ENCODE measurements at places on chromosomes 2 and 18.

DNA sequence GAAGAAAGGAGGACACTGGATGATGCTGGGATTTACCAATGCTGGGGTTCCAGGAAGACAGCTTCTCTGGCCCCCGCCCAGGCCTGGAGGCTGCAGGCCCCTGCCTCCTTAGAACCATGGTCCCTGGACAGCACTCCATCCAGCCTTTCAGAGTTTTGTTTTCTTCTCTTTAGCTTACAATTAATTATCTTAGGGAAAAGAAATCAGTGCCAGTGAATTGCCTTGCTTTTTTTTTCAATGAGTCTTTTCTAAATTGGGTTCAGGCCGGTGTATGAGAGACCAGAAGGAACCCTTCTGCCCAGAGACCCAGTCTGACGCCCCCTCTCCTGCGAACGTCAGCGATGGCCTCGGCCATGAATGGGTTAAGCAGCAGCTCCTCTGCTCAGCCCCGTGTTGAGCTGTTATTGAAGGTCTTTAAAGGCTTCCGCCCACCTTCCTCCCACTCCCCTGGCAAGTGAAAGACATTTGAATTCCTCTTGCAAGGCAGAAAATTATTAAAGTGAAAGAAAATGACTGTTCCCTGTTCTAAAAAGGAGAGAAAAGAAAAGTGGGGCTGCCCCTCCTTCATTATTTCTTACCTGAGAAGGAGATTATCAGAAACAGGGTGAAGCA, 65.7 kb upstream of the CHMP1B start:
- DNase-seq, result no peak

- no peak for DNase-seq
Observed at GRCh38 chr2:240429872-240430491, 5.5 kb upstream of the GPC1 start.

- DNase-seq, result no peak
Observed at GRCh38 chr2:72999729-73000725, 71.5 kb downstream of the SFXN5 start.

- no peak for DNase-seq
Observed at GRCh38 chr18:36578871-36579710, 249.7 kb downstream of the TPGS2 start.

GRCh38 chr2:217054791-217055190, 194.9 kb upstream of the TNP1 start:
- DNase-seq, result no peak

DNA sequence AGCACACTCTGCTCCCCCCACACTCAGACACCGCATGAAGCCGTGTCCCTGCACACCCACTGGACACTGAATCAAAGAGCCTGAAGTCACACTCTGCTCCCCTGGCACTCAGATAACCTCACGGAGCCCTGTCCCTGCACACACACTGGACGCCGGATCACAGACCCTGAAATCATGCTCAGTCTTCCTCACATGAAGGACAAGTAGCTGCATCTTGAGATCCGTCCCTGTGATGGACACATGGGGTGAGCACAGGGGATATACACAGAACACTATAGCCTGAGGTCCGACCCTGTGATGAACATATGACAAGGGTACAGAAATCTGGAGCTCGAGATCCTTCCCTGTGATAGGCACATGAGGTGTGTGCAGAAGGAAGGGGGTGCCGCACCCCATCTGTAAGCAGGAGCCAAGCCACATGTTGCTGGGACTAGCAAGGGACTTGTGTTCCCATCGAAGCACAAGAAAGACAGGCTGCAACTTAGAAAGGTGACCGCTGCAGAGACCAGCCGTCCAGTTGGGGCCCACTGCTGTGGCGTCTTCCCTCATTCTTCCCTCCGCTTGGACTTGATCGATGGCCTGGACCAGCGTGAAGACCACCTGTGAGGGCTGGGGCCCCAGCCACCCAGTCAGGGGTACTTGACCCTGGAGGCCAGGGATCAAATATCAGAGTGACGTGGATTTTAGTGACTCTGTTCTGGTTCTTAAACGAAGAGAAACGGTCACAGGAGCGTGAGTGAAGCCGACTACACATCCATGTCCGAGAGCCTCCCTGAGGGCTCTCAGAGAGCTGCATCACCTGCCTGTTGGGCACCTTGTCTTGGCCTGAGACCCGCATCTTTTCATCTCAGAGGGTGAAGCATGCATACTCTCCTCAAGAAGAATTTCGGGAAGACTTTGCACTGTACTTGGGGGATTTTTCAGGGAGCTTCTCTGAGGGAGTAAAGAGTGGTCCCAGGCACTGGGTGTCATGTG, 391.7 kb upstream of the SALL3 start:
- DNase-seq, result no peak

- no peak for DNase-seq
Observed at GRCh38 chr2:67130531-67131256, 266.4 kb upstream of the ETAA1 start.

- no peak for DNase-seq
Observed at GRCh38 chr2:227035711-227036367, 128.2 kb downstream of the COL4A4 start.

GRCh38 chr2:173545364-173545763, 190.7 kb downstream of the CDCA7 start:
- DNase-seq, result no peak

DNA sequence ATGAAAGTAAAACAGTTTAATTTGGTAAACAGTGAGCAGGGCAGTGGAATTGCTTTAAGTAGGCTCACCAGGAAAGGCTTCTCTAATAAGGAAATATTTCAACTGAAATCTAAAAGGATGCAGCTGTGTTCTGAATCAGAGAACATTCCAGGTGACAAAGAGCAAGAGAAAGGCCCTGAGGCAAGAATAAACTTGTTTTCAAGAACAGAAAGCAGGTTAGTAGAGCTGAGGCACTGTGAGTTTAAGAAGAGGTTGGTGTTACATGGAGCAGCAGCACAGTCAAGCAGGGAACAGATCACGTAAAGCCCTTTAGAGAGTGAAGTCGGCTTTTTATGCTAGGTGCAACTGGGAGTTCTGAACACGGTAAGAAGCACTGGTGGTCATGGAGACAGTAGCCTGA, 57.0 kb upstream of the SCN1A start:
- no peak for DNase-seq

GRCh38 chr2:65658881-65659280, 226.5 kb upstream of the SPRED2 start:
- DNase-seq, result no peak

- DNase-seq, result no peak
Observed at GRCh38 chr2:50395605-50396297, 636.2 kb downstream of the NRXN1 start.

GRCh38 chr18:63907664-63908063, at the start of gene SERPINB10:
SERPINB10 (plus strand) TSS chr18:63907958; CDS start chr18:63915511, 7,553 bp downstream.
- no peak for DNase-seq

GRCh38 chr2:3131636-3132326, 245.8 kb downstream of the EIPR1 start:
- no peak for DNase-seq

- no peak for DNase-seq
Observed at GRCh38 chr2:56082665-56083064, 101.1 kb upstream of the CCDC85A start.

GRCh38 chr2:160167089-160167740, 32.9 kb downstream of the ITGB6 start:
- DNase-seq, result no peak

DNA sequence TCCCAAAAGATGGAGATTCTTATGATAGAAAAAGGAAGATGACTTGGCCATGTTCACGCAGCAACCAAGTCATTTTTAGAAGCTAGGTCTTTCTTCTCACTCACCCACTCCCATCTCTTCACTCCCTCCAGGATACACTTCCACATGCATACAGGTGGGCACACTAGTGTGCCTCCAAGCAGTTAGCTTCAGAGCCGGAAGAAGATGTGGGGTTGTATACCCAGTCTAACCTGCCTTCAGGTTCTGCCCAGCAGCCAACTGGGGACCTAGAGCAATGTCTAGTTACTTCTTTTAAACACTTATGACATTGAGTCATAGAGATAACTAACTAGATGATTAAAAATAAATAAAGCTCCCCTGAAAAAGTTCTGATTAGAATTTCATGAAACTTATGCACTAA, 21.8 kb upstream of the TANK start:
- DNase-seq, result no peak

DNA sequence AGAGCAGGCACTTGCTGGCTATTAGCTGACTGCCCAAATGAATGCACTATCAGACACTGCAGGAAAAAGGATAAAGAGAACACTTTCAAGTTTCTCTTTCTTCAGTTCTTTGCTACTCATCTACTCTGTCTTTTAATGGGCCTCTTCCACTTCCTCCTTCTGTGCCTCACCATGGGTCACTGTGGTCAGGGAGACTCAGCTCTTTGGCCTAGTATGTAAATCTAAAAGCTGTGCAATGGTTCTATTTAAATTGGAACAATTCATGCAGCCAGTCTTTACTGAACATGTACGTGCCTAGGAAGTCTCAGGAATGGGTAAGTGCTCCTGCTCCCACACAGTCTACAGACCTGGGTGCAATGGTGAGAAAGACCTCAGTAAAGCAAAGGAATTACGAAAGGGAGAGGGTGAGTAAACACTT, 79.1 kb upstream of the DNMT3A start:
- no peak for DNase-seq

DNA sequence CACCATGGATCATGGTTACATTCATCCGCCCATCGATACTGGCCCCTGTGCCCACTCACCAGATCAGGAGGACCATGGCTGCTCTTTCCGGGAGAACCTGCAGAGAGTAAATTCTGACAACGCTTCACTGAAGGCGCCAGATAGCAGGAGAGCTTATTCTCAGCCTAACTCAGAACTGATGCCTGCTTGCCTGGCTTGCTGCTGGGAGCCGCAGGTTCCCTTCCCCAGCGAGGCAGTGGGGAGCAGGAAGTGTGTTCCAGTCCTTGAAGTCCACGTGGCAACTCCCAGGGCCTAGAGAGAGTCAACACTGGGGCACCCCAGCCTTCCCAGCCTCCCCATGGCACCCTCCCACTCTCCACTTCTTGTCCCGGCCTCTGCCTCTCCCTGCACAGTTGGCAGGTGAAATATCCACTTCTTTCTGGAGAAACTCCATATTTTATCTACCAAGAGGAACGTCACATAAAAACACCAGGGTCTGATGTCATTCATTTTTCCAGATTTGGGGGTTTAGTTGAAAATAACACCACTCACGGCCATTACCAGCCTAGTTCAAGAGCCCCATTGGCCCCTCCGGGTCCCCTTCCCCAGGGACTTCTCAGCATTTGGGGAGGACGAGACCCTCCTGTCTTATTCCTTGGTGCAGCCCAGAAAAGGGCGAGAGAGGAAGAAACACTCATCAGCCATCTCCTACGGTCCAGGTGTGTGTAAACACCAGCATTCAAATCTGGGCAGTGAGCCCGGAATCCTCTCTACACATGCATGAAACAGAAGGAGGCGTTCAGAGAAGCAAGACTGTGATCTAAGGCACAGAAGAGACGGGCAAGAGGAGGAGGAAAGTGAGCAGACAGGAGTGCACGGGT, 3.5 kb upstream of the TUBB6 start:
- no peak for DNase-seq

GRCh38 chr2:200845669-200846325, 18.7 kb downstream of the CLK1 start:
- DNase-seq, result no peak

DNA sequence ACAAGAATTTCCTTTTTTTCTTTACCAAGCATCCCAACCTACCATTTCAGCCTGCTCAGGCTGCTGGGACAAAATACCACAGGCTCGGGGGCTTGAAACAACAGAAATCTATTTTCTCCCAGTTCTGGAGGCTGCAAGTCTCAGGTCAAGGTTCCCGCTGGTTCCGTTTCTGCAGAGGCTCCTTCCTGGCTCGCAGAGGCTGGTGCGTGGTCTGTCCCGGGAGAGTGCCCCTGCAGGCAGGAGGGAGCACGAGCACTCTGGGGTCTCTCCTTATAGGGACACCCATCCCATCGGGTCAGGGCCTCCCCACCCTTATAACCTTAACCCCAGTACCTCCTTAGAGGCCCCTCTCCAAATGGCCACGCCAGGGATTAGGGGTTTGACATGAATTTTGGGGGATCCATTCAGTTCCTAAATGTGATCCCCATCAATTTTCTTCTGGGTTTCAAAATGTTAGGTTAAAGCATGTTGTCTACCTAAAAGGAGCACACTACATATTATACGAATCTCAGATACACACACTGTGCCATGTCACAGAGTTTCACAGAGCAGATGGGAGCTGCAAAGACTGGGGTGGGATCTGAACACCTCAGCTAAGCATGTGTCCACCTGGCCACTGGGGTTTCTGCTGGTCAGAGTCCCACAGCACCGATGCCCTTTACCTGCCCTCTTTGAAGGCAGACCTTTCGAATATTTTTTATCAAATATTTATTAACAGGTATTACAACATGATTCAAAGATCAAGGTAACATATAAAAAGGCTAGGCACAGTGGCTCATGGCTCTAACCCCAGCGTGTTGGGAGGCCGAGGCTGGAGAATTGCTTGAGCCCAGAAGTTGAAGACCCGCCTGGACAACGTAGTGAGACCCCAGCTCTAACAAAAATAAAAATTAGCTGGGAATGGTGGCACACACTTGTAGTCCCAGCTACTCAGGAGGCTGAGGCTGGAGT, 17.6 kb upstream of the ADI1 start:
- no peak for DNase-seq

- DNase-seq, result no peak
Observed at GRCh38 chr18:6311456-6312215, 103.1 kb downstream of the L3MBTL4 start.

DNA sequence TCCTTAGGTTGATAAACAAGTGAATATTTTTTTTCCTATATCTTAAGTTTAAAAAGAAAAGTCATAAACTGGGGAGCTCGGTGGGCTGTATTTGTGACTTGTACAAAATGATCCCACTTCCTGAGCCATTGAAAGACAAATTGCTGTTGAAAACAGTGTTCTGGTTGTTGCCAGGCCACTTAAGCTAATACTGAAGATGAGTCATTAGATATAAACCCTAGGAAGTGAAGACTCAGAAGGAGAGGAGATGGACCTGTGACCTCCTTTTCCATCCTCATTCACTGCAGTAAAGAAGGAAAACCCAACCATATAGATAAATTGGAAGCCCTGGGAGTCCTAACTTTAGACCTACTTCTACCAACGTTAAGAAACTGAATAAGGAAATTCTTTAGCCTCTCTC, 46.2 kb upstream of the SERPINE2 start:
- no peak for DNase-seq

GRCh38 chr2:214904634-214905033, 95.2 kb upstream of the BARD1 start:
- no peak for DNase-seq

- no peak for DNase-seq
Observed at GRCh38 chr18:22032392-22032961, 136.9 kb upstream of the GATA6 start.

DNA sequence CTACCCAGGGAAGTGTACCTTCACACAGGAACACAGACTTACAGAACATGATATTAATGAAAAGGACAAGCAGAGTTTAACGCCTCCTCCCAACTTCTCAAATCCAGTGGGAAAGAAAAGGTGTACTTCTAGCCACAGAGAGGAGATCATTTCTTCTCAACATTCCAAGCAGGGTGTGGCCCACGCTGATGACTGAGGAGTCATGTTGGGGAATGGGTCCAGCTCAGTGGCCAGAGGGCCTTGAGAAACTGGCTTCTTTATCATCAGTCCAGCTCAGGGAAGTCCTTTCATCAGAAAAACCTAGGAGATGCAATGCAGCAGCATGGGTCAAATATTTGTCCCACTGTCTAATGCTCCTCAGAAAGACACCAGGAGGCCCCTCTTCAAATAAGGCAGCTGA, 63.0 kb downstream of the RBM43 start:
- no peak for DNase-seq

All from stimulated activated CD4-positive, alpha-beta T cell treated with anti-CD3 and anti-CD28 coated beads, TNF-alpha, amount 100 ng/mL, for 1 hour (primary cell).